NCI-H2171 (cell line): ENCODE measurements at places on chromosomes 13 and 19.

DNA sequence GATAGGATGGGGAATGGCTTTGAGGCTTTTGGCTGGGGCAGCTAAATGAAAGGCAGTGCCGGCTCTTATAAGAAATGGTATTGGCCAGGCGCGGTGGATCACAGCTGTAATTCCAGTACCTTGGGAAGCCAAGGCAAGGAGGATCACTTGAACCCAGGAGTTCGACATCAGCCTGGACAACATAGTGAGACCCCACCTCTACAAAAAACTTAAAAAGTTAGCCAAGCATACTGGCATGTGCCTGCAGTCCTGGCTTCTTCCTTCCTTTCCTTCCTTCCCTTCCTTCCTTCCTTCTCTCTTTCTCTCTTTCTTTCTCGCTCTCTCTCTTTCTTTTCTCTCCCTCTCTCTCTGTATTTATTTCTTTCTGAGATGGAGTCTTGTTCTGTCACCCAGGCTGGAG lies 3.1 kb downstream of the CA11 start:
- no peak for DNase-seq

- DNase-seq = no peak
These were observed 15.3 kb downstream of the GATAD2A start for GRCh38 chr19:19420570-19421298.

- no peak for DNase-seq
These were observed 997 bp upstream of the SAMD4B start for GRCh38 chr19:39341129-39341718.

DNA sequence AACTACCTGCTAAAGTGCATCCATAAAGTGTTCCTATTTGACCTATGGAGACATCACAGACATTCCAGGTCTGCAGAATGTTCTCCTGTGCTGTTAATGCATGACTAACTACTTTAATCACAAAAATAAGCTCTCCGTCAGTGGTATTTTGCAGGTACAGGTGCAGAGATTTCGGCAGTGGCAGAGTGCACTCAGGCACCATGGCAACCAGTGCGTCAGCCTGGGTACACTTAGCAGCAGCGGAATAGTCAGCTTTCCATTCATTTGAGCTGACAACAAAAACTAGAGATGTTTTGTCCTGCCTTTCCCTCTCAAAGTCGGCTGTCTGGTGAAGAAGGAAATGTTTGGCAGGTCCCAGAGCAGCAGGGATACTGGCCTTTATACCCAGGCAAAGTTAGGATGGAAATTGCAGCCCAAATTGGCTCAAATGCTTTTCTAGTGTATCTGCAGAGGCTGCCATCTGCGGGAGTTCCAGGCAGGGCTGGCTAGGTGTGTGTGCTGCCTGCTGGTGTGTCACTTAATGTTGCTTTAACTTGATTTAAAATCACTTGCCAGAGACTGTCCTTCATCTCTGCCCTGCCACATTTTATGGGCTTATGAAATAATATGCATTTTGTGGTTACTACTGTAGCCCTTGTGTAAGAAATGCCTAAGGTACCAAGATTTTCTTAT lies 195.8 kb downstream of the RAP2A start:
- peak; percentile 67 for DNase-seq

- DNase-seq = no peak
These were observed 83.1 kb downstream of the B3GLCT start for GRCh38 chr13:31282741-31283455.

DNA sequence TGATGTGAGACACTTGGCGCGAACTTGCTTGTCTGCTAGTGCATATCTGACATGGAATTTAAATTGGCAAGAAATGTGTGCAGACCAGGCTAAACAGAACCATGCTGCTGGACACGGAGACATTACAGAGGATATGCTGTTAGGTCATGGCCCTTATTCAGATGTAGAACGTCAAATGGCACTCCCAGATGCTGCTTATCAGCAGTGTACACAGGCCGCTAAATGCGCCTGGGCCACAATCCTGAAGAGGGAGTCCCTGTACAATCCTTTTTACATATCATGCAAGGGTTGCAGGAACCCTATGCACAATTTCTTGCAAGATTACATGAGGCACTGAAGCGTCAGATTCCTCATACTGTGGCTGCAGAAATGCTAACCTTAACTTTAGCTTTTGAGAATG lies 9.3 kb downstream of the ZNF350 start:
- no peak for DNase-seq

- peak; percentile 83 for DNase-seq
These were observed 816.9 kb upstream of the SLC10A2 start for GRCh38 chr13:103883164-103883563.

DNA sequence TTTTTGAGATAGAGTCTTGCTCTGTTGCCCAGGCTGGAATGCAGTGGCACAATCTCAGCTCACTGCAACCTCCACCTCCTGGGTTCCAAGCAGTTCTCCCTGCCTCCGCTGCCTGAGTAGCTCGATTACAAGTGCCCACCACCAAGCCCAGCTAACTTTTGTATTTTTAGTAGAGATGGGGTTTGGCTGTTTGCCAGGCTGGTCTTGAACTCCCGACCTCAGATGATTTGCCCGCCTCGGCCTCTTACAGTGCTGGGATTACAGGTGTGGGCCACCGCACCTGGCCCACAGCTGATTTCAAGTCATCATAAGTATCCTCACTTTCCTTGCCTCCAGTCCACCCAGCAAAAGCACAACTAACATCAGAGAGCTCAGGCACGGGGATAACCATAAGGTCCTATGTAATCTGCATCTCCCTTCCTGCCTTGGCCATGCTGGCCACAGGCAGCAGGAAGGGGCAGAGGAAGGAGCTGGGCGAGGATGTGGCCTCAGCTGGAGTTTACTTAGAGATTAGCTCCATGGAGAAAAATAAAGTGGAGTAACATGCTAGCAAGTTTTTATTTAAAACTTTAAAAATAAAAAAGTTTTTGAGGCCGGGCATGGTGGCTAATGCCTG lies 22.9 kb upstream of the ADGRE1 start:
- no peak for DNase-seq

DNA sequence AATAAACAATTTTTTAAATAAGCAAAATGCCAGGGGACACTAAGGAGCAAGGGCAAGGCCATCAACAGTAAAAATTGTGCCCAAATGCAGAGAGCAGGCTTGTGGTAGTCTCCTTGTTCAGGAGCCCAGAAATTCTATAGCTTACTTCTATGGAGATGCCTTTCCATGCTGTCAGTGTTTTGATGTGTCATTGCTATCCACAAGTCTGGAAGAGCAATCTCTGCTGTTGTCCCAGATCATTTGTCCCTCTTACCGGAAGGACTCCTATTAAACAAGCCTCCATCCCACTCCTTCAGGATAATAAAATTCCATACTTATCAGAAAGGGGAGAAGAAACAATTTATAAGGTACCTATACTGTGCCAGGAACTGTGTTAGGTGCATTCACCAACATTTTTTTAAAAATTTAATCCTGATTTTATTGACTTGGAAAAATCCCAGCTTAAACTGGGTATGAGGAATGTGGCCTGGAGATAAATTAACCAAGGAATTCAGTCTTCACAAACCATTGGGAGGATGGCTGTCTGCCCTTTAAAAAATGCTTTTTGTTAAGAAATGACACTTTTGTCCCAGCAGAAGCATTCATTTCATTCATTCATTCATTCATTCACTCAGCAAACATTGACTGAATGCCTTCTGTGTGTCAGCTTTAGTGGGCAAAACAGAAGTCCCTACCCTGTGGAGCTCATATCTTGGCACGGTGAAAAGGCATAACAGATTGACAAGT lies 26.8 kb upstream of the CYSLTR2 start:
- DNase-seq = no peak

- DNase-seq = no peak
These were observed 33.7 kb upstream of the VSTM2B start for GRCh38 chr19:29491995-29492577.

DNA sequence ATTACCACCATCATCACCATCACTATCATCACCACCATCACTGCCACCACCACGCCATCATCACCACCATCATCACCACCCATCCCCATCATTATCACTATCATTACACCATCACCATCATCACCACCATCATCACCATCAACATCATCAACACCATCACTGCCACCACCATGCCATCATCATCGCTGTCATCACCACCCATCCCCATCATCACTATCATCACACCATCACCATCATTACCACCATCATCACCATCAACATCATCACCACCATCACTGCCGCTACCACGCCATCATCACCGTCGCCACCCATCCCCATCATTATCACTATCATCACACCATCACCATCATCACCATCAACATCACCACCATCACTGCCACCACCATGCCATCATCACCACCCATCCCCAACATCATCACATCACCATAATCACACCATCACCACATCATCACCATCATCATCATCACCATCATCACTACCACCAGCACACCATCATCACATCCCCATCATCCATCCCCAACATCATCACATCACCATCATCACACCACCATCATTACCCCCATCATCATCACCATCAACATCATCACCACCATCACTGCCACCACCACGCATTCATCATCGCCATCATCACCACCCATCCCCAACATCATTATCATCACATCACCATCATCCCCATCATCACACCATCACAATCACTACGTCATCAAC lies 61.7 kb downstream of the TUBGCP3 start:
- no peak for DNase-seq

DNA sequence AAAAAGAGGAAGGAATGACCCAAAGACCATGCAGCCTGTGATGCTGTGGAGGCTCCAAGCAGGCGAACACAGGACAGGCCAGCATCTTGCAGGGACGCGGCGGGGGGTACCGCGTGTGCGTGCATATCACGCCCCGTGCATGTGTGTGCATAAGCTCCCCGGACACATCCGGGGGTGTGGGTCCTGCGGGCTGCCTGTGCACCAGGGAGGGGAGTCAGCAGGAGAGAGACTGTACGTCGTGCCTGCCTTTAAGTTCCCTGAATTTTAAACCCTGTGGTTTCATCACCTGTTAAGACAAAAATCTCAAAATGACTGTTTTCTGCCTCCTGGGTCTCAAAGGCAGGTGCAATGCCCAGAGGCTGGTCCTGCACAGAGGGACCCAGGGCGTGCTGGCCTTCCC lies 16.6 kb downstream of the ADAT3 start:
- no peak for DNase-seq
